ENCODE measurements at places on chromosomes 3 and 15.

- peak; percentile 48 for DNase-seq
Observed at GRCh38 chr15:48617619-48618018, 27.9 kb downstream of the FBN1 start.

DNA sequence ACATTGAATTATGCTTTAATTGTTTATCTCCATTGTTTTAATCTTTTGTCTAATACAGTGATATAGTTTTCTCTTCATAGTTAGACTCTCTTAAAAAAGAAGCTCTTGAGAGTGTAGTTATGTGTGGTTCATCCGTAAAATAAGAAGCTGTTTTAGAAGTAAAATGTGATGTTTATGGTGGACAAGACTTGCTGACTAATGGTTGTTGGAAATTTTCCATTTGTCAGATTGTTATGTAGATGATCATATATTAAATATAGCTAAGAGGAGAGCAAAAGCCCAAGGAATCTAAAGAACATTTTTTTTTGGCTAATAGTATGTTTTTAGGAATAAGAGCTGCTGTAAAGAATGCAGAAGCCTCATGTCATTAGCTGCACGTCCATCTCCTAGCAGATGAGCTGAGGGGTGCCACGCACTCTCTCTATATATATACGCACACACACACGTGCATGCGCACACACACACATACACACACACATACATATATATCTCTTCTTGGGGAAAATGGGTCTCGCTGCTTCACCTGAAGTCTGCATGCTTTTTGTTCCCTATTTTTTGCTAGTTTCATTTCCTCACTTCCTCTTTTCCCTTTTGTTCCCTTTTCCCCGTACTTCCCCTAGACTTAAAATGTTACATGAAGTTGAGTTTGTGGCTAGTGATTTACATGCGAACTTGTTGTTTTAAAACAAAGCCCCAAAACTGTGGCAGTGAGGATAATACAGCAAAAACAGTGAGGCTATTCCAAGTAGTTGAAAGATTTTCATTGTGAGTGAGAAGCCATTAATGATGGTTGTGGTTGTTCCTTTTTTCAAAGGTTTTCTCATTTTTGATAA lies 107.8 kb downstream of the MBNL1 start:
- peak; percentile 95 for DNase-seq

DNA sequence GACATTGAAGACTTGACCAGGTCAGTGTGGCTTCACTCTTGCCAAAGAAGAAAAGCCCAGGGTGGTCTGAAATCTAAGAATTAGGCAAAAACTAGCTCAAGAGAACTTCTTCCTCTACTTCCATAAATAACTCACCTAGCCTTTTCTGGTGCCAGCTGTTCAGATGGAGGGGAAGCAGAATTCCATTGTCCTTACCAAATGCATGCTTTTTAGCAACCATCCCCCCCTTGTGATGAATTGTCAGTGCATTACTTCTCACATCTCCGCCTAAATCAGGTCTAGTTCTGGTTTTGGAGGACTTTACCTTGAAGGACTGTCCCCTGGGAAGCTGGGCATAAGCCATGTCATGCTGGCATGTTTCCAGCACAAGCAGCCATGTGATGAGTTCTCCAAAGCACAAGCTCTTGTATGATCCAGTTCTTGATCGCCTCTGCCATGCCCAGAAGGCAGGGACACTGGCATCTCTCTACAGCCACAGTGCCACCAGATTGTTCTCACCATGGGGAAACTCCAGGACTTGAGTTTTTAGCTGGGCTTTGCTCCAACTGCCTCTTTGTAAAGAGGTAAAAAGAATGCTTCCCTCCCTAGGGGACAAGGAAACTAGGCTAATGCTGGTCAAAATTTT lies 96.4 kb upstream of the IL12A start:
- no peak for DNase-seq

GRCh38 chr3:47622671-47623461 lies 44.2 kb upstream of the CSPG5 start:
- no peak for DNase-seq
